ENCODE measurements at places on chromosomes 6 and 20.

GRCh38 chr6:88535306-88535705, 369.2 kb upstream of the CNR1 start:
- DNase-seq = no peak

GRCh38 chr6:90362318-90362717, 65.7 kb upstream of the BACH2 start:
- no peak for DNase-seq

- DNase-seq = peak; percentile 88
Observed at GRCh38 chr6:79868098-79868722, 79.1 kb downstream of the ELOVL4 start.

DNA sequence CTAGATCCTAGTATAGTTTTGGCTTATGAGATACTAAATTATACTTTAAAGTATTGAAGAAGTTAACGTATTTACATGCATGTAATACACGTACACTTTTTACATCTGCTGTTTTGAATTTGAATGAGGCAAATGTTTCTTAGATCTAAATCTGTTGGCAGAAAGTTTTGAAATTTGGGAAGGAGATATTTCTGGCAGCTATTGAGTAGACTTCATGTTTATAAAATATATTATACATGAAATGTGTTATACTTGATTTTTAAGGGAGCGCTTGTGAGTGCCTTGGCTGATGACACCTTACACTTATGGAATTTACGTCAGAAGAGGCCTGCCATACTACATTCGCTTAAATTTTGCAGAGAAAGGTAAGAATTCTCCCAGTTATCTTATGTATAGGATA, 34.7 kb downstream of the STXBP5 start:
- DNase-seq = no peak

GRCh38 chr6:157753291-157753690, 69.8 kb upstream of the SNX9 start:
- no peak for DNase-seq

- no peak for DNase-seq
Observed at GRCh38 chr6:155116571-155116910, 121.4 kb downstream of the TIAM2 start.

- no peak for DNase-seq
Observed at GRCh38 chr6:122136386-122136785, 263.1 kb upstream of the HSF2 start.

DNA sequence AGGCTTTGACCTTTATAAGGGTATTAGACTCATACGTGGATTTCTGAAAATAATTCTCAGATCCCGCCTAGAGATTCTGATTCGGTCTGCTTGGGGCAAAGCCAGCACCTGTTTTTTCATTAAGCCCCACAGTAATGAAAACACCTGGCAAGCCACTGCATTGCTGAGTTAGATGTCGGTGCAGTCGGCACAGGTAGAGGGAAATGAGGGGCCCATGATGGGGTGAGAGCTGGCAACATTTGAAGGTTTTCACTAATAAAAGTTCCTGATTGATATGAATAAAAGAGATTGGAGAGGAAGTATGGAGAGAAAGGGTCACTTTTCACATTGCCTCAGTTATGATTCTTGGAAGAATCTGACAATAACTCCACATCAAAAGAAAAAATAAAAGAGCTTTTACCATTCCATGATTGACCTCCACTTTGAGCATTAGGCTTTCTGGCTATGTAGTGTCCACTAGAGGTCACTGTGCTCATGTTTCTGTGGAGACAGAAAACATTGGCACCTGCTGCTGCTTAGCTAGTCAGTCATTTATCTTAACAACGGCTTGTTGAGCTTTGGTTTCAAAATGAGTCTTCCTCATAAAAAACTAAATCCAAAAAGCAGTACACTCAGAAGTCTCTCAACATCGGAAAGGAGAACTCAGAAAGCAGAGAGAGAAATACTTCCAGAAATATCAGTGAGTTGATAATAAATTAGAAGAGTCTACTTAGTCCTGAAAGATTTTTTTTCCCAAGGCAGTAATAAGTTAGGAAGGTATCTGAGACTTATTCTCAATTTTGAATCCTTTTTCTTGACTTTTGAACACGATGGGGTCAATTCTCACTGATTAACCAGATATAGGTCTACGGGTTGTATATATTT, 53.3 kb upstream of the KLHL31 start:
- peak; percentile 46 for DNase-seq

DNA sequence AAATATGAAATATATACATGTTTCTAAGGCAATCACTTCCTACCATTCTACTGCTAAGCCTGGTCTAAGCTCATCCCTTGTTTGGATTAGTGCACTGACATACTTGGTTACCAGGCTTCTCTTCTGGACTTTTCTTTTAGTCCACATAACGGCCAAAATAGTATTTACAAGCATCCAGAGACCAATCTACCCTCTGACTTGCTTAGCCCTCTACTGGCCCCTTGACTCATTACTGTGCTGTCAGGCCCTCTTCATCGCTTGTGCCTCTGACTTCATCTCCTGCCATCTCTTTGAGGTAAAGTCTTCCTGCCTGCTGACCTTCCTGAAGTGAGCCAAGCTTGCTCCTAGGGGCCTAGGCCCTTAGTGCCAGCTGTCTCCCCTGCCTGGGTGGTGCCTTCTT, 35.1 kb downstream of the TULP4 start:
- DNase-seq = no peak

DNA sequence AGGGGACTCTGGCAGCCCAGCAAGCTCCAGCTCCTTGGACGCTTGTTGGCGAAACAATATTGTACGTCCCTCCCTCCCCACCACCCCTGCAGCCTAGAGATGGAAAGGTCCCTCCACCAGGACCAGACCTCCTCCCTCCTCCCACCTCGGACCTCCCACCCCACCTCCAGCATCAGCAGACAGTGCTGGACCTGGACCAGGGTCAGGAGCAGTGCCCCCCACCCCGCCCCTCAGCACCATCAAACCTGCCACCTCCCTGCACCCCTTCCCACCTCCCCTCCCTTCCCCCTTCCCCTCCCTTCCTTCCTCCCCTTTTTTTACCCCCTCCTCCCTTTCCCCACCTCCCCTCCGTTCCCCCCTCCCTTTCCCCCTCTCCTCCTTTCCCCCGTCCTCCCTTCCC, 98.4 kb downstream of the TAF4 start:
- DNase-seq = no peak

DNA sequence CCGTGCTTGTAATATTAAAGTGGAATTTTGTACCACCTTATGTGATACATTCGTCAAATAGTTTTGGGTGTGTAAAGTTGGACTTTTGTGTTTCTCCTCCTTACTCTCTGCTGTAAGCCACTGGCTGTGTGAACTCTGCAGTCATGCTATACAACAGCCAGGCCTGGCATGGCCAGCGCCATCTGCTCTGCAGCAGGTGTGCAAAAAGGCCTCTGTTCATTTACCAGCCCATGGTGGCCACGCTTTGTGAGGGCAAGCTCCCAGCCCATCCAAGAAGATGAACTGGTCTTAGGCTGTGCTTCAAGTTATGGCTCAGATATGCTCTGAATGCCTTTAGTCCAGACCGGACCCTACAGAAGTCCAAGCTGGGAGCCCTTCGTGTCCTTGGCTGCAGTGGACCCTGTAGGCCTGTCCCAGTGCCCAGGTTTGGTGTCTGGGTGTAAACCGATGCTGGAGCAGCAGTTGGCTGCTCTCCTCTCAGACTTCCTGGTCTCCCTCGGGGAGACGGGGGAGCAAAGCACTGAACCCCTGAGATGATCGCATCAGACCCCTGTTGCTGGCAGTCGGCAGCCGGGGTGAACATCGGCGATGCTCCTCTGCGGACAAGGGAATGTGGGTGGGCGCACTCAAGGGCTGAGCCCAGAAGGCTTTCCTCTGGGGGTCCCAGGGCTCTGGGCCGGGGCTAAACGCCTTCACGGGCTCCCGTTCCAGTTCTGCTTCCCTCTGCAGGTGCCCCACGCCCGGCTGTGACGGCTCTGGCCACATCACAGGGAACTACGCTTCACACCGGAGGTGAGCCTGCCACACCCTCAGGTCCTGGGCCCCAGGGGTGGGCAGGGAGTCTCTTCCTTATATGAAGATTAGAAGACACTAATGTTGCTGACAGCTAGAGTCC, 28.6 kb upstream of the PCMTD2 start:
- no peak for DNase-seq

- no peak for DNase-seq
Observed at GRCh38 chr6:331622-332521, 39.6 kb downstream of the DUSP22 start.

DNA sequence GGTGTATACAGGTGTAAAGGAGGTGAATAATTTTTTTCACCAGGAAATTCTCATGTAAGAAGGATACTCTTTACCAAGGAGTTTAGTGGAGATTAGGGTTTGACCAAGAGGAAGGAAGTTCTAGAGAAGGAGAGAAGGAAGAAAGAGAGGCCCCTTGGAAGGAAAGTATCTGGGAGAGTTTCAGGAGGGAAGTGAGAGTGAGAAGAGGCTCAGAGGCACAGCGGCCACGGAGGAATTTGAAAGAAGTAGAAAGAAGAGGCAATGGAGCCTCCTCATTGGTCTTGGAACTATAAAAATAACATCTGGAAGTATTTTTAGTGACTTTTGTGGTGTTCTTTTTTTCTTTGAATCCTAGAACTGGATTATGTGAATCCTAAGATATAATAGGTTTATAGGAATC, 50.8 kb upstream of the MCUR1 start:
- DNase-seq = no peak

- no peak for DNase-seq
Observed at GRCh38 chr6:28764014-28764723, 159.6 kb downstream of the TRIM27 start.

DNA sequence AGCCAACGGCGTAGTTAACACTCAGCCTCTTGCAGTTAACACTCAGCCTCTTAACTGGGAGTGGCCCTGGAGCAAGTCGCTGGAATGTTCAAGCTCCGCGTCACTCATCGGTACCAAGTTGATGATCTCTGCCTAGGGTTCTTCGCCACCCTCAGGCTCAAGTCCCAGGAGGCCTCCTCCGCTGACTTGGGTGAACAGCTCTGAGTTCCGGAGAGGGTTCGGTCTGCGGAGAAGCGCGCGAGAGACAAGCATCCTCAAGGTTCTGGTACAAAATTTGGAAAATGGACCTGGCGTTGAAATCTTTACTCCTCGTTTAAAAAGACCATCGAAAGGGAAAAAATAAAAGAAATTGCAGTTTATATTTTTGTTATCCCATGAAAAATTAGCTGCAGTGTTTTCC, 876 bp upstream of the DSP start:
- no peak for DNase-seq

GRCh38 chr6:4909063-4909706, 94.7 kb downstream of the RPP40 start:
- DNase-seq = no peak

- no peak for DNase-seq
Observed at GRCh38 chr20:43564993-43565757, 6.3 kb downstream of the SGK2 start.

DNA sequence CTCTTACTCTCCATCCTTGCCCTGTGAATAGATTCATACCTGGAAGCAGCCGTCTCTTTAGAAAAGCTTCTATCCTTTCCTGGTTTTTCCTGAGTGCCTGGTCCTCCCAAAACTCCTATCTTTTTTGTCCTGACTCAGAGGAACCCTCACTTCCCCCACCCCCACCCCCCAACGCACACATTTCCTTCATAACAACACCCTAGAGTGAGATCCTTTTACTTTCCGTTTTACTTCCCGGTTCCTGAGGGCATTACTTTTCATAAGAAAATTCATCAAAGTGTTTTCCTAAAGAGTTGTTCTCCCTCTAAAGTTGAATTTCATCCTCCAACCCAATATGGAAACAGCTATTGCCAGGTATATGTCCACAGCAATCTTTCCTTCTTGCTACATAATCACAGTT, 327.0 kb downstream of the NRN1 start:
- no peak for DNase-seq

- DNase-seq = no peak
Observed at GRCh38 chr20:47440857-47441773, 60.6 kb upstream of the NCOA3 start.

DNA sequence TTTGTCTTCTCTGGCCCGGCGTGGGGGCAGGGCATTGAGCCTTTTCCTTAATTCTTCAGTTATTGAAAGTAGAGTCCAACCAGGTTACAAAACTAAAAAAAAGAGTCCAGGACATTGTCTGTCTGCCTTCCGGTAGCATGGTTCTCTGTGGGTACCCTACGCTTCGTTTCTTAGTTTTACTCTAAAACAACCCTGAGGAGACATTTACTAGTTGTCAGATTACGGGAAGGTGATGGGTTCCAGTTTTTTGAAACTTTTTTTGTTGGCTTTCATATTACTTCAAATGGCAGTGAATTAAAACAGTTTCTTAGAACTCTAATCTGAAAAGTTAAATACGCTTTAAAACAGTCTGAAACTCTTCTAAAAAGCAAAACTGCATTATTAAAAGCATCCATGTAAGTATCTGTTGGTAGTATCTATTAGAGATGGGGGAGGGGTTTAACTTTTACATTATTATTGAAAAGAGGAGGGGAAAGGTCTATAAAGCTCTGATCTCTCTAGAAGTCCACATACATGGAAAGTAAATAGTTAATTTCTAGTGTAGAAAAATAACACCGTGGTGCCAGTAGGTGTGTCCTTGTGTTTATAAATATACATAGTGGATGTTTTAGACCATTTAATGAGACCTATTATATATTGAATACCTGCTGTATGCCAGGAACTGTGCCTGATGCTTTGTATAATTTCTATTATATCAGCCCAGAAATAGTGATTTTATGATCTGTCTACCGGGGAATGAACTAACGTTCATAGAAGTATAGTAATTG, 2.2 kb downstream of the BICRAL start:
- DNase-seq = no peak

DNA sequence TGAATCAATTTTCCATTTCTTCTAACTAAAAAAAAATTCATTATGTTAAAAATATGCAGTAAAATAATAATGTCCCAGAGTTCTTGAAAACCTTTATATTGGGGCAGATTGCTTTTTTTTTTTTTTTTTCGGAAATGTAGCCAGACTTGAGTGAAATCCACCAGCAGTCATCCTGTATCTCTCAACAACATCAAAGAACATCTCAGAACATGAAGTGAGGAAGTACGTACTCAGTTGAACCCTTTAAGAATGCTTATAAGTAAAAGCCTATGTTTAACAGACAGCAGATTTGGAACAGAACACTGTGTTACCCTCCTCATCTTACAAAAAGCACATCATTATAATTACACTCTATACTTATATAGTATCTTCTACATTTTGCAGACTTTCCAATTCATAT, 51.0 kb upstream of the SUPT3H start:
- no peak for DNase-seq

DNA sequence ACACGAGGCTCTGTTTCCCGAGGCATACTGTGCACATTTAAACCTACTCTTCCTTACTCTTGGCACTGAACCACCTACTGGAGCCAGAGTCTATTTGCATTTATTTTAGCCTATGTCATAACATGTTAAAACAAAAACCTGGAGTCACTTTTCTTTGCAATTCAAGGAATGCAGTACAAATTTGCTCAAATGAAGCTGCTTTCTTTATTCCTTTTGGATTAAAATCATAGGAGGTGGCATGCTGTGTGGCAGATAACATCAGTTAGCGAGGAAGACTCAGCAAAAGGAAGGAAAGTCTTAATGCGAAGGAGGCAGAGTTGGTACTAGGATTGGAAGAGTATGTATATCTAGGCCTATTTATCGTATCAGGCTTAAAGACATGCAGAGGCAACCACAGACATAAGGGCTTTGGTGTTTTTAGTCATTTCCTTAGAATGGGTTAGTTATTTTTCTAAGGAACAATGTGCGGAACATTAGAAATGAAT, 92.9 kb downstream of the SAMD3 start:
- no peak for DNase-seq

- DNase-seq = no peak
Observed at GRCh38 chr6:29886701-29887100, 55.6 kb upstream of the HLA-A start.
